Stomach (tissue), 19 donors: ENCODE measurements at places on chromosomes 4 and X. TPM values are rescaled to one million over a fixed set of nuclear protein-coding genes. Genes with fewer than 3 reads are reported as not detected.

- DNase-seq: no peak
Observed at GRCh38 chr4:89755220-89755619, 81.7 kb downstream of the SNCA start.

- no peak for DNase-seq
Observed at GRCh38 chrX:101360390-101360789, 11.8 kb upstream of the TIMM8A start.

SPANXB1 gene
- total RNA-seq: not detected

CDS1 gene
- 7.7 TPM for total RNA-seq

DNA sequence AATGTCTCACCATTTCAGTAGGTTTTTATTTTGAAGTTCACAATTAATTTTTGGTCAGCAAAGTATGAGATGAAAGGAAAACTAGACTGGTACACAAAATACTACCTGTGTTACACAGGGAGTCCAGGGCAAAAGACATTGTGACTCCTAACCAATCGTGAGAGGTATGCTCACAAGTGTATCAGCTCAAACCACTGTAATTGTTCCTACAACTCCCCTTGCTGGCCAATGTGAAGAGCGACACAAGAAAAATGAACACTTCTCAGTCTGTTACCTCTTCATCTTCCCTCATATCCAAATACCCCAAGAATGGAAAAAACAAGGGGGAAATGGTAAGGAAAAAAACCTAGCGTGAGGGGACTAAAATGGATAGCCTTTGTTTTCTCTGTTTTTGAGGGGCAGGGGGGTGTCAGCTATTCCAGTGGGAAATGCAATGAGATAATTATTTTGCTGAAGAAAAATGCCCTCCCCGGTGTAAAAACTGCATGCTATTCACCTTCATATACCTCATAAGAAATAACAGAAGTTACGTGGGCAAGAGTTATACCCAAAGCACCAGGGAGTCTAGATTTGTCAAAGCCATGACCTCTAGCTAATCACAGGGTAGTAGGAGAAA lies 30.6 kb upstream of the NSUN7 start:
- no peak for DNase-seq

DNA sequence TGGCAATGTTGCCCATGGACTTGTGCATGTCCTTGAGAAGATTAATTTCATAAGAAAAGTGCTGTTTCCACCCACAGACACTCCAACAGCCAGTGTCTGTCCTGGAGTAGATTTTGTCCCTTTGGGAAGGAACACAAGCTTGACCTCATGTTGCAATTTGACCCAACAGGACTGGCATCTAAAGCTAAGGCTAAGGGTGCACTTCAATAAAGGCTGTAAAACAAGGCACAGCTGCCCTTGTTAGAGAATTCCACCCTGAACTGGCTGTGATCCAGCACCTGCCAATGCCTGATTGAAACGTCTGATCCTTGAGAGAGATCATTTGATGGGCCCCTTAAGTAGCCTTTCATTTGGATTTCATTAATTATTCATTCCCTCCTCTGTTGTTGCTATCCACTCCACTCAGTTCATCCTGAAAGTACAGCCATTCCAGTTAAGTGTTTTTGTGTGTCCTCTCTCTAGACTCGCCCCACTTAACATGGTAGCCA lies 56.2 kb downstream of the CD99L2 start:
- no peak for DNase-seq

- DNase-seq: no peak
Observed at GRCh38 chr4:145804116-145804515, 124.2 kb downstream of the C4orf51 start.
